ENCODE measurements at places on chromosomes 6 and 20.

- DNase-seq = no peak
Observed at GRCh38 chr6:22057962-22058361, 238.9 kb downstream of the PRL start.

- DNase-seq = no peak
Observed at GRCh38 chr6:91719414-91719813, 1132.5 kb upstream of the MAP3K7 start.

- no peak for DNase-seq
Observed at GRCh38 chr20:50013976-50014375, 31.2 kb downstream of the SNAI1 start.

DNA sequence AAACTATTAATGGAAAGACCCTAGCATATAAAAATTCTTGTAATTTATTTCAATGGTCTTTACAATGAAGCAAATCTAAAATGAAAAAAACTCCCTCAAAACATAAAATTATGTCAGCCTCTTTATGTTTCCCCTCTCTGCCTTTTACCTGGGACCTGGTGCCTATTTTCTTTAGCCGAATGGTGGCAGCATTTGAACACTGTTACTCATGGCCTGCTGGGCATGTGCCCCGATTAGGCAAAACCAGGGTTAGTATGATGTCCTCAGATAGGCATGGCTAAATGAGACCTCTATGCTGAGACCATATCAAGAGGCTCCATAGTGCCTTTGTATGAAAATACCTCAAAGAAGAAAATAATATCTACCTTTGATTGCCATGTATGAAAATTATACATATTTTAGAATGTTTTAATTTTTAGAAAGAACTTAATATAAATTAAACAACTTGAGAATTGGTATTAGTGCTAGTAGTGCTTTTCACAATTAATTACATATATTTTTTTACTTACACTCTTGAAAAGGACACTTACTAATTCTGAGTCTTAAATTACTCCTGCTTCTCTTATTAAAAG is 22.5 kb upstream of the C6orf58 start:
- DNase-seq = no peak

- no peak for DNase-seq
Observed at GRCh38 chr6:1591926-1592325, 17.8 kb upstream of the FOXC1 start.

GRCh38 chr6:121210943-121211342 is 123.3 kb downstream of the TBC1D32 start:
- DNase-seq = no peak

- DNase-seq = no peak
Observed at GRCh38 chr6:19852927-19853326, 15.8 kb downstream of the ID4 start.

DNA sequence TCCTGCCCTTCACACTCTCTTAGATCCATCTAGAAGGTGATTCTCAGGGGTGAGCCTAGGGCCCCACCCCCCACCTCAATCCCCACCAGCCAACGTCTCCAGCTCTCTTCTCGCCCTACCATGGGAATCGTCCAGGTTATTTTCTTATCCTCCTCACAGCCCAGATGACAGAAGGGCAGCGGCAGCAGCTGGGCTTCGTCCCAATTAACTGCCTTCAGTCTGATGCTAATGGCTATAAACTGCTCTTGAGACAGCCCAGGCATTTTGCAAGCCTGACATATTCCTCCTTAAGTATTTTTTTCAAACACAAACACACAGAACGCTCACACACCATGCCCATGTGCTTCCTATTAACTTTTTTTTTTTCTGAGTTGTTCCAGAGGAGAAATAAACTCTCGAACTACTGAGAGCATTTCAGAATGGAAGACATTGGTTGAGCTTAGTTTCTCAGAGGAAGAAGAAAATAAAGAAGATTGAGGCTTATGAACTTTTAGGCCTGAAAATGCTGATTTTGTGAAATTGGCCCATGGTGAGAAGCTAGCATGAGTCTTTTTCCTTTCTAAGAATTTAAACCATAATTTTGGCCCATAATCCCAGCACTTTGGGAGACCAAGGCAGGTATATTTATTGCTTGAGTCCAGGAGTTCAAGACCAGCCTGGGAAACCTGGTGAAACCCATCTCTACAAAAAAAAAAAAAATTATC is 124.6 kb downstream of the EYA2 start:
- no peak for DNase-seq

GRCh38 chr6:57248311-57248895 is 26.3 kb upstream of the RAB23 start:
- no peak for DNase-seq

DNA sequence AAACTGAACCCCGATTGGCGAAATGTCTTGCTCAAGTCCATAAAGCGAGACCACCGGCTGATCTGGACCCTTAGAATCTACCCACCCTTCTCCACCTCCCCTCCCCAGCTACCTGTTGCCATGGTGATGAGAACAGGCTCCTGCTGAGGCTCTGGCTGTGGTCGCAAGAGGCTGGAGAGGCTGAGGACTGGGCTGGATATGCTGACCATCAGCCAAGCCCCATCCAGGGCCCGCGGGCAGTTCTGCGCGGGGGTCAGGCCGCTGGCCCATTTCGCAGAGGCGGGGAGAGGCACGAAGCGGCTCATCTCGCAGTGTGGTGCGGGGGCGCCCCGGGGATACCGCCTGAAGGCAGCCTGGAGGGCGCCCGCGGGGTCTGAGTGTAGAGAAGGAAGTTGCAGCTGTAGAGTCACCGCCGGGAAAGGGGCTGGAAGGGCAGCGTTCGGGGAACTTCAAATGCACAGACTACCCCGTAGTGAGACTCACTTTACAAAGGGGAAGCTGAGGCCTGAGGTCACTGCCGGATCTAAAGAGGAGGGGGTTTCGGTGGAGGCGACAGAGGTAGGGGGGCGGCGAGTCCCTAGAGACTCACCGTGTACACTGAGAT is 671 bp downstream of the TAPBP start:
- DNase-seq = no peak

GRCh38 chr6:33410711-33411631 is at the start of gene PHF1:
PHF1 (plus strand) TSS chr6:33411014; CDS start chr6:33412264, 1,250 bp downstream.
- no peak for DNase-seq

GRCh38 chr6:6758915-6759654 is 170.6 kb downstream of the LY86 start:
- DNase-seq = no peak

- no peak for DNase-seq
Observed at GRCh38 chr20:39381595-39381994, 419.5 kb downstream of the DHX35 start.

GRCh38 chr6:106752641-106753040 is 123.3 kb downstream of the QRSL1 start:
- no peak for DNase-seq

GRCh38 chr20:3767110-3767426 is 485 bp downstream of the ADISSP start:
- DNase-seq = no peak

DNA sequence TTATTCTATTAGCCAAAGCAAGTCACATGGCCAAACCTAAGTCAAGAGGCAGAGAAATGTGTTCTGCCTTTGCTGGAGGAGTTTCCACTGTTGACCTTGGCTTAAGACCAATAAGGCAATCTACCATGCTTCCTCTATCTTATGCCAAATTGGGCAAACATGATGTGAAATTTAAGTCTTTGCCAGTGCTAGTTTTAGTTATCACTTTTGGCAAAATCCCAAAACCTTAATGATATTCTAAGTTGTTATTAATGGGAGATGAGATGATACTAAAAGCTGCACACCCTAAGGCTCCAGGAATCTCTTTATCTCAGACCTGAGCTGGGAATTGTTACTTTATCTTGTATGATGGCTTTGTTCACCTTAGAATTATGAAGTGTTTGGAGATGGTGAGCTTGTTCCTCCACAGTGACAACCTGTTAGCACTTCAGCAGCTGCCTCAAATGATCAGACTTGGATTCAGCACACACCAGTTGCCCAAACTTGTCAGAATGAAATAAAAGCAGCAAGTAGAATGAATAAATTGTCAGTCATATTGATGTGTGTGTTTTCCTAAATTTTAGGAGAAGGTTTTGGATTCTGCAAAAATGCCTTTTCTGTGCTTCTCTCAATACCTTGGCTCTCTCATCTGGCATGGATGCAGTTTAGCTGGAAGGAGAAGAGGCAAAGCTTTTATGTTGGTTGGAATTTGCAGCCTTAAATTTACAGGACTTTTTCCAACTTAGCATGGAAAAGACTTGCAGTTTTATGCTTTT is 49.3 kb downstream of the RIN2 start:
- DNase-seq = no peak

DNA sequence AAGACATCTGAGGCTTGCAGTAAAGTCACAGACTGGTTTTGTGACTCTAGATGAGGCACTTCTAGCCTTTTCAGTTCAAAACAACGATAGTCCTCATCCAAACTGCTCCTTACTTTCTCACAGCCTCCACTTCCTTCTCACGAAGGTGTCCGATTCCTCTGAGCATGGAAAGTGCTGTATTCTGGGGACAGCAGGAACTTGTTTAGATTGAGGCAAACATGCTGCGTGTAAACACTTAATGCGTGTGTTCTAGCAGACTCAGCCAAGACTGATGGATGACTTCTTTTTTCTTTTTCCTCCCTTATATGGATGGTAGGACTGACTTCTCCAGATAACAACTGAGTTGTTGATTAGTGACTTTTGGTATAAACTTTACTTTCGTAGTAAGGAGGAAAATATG is 80.2 kb upstream of the PRDM1 start:
- DNase-seq = no peak

GRCh38 chr6:15489261-15489962 is 173.4 kb downstream of the DTNBP1 start:
- DNase-seq = no peak

DNA sequence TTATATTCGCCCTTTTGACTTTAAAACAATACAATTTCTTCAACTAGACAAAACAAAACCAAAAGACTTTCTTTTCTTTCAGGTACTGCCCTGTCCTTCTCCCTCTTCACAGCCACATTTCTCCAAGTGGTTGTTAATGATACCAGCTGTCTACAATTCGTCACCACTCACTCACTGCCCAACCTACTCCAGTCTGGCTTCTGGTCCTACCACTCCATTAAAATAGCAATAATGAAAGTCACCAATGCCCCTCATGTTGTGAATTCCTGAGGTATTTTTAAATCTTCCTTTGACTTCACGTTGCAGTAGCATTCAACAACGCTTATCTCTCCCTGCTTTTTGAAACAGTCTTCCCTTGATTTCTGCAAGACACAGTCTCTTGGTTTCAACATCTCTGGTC is 11.6 kb upstream of the MAN1A1 start:
- no peak for DNase-seq

DNA sequence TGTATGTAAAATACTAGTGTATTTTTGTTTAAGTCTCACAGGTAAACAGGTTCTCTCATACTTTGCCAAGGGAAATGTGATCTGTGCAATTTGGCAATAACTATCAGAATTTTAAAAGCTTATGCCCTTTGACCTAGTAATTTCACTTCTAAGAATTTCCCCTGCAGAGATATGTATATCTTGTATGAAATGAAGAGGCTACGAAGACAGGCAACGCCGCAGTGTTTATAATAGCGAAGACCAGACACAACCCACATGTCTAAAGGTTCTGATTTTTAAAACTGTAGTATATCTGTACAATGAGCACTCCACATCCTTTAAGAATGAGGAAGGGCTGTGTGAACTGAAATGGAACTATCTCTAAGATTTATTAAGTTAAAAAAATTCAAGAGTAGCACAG is 7.5 kb downstream of the TRAF3IP2 start:
- no peak for DNase-seq

DNA sequence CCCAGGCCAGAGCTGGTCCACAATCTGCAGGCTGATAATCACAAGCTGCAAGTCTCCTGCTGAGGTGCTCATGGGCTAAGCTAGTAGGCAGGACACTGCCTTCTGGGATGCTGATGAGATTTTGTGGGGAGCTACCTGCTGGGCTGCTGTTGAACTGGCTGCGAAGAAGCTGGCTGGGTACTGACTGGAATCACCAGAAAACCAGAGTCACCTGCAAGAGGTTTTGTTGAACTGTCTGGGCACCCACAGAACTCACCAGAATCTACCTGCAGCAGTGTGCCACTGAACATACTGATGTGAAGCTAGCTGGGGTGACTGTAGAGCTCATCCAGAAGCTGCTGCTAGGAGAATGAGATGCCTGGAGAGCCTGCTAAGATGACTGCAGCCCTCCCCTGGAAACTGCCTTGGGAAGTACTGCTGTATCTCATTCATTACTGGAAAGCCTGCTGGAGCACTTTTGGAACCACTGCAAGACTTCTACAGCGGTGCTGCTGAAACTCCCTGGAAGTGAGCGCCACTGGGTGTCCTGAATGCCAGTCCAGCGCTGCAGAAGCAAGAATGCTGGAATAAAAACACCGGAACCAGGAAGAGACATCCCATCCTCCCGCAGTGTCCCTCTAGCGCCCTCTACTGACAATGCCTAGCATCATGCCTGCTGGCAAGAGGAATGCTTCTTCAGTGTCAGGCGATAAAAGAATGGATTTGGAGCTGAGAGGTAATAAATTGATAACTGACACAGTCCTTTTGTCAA is 64.9 kb upstream of the ARHGAP18 start:
- DNase-seq = no peak

DNA sequence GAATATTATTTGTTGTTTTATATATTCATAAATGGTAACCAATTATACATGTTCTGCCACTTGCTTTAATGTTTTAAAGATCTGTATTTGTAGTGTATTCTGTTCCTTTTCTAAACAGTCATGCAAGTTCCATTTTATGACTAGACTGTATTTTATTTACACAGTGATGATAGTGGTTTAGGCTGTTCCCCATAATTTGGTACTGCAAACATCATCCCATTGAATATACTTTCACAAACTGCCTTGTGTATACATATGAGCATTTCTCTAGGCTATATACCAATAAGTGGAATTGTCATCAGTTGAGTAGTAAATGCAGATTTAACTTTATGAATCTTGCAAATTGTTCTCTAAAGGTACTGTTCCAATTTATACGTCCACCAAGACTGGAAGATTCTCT is 738.0 kb downstream of the EPHA7 start:
- DNase-seq = no peak

- no peak for DNase-seq
Observed at GRCh38 chr6:100796049-100796823, 84.9 kb downstream of the ASCC3 start.

DNA sequence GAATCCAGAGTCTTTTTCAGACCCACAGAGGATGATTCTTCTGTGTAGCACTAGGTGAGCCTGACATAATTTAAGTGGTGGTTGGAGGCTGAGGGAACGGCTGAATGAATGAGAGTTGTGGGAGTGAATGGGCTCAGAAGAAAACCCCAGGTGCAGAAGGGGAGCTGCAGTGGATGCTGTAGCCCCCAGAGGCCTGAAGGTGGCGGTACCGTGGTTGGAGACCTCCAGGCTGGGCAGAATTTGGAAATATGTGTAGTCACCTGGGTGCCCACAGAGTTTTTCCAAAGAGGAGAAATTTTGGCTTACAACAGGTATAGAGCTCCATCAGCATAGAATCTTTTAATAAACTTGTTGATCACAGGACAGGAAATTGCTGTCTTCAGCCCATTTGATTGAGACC is 6.5 kb upstream of the RAET1G start:
- DNase-seq = no peak

- no peak for DNase-seq
Observed at GRCh38 chr6:164842085-164842484, 467.3 kb downstream of the C6orf118 start.

Data from SIG-M5 (cell line).